Stimulated activated CD4-positive, alpha-beta T cell treated with anti-CD3 and anti-CD28 coated beads, Interleukin-15, amount 100 ng/mL, for 1 hour (primary cell): ENCODE measurements at places on chromosomes 13 and 19.

DNA sequence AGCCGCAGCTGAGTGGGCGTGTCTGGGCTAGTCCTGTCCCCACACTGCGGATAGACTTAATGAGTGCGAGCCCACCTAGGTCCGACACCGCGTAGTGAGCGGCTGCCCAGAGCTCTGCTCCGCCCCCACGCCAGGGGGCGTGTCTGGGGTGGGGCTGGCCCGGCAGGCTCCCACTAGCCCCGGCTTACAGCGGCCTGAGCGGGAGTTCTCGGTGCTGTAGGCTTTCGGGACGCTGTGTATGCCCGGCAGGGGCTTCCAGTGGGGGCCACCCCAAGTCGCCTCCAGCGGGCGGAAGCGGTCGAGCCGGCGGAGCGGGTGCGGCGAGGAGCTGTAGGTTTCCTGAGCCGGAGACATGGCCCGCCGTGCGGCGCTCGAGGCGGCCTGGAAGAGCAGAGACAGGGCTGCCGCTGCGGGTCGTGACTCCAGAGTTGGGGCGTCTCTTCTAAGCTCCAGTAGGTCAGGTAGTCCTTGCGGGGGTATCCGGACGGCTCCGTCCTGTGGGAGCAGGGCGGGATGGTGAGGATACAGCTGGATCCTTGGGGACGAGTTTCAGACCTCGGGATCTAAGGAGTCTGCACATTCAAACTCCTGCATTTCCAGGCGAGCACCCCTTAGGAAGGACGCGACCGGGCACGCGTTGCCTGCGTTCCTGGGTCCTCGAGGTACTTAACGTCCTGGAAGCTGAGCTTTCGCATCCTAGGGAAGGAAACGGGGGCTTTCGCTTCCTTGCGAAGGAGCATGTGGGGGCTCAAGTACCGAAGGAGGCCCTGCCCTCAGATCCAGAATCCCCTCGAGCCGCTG is 1.2 kb downstream of the CGB7 start:
- DNase-seq: peak; percentile 40

DNA sequence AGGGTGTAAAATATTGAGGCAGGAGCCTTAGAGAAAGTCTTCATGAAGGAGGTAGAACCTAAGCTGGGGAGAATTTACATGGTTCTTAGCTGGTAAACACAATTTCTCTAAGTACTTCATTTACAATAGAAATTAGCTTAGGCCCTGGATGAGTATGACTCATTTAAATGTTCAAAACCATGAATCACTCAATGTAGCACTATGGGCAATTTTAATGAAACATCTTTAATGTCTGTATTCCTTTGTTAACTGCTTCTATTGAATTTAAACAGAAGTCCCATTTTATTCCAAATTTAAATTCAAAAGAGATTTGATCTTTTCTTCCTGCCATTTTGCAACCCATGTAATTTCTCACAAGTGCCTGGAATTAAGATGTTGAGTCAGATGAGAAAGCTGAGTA is 252.1 kb downstream of the RFC3 start:
- no peak for DNase-seq

GRCh38 chr19:49119411-49120324 is at the start of gene PPFIA3:
PPFIA3 (plus strand) TSS chr19:49119544; CDS start chr19:49127874, 8,330 bp downstream.
- no peak for DNase-seq

- no peak for DNase-seq
Observed at GRCh38 chr13:31111136-31111535, 50.6 kb downstream of the HSPH1 start.

- DNase-seq: no peak
Observed at GRCh38 chr13:82088781-82089180, 1747.9 kb upstream of the SPRY2 start.

- no peak for DNase-seq
Observed at GRCh38 chr19:11168568-11168967, 13.0 kb upstream of the SPC24 start.

- no peak for DNase-seq
Observed at GRCh38 chr13:107124129-107124718, 556.3 kb upstream of the ARGLU1 start.

DNA sequence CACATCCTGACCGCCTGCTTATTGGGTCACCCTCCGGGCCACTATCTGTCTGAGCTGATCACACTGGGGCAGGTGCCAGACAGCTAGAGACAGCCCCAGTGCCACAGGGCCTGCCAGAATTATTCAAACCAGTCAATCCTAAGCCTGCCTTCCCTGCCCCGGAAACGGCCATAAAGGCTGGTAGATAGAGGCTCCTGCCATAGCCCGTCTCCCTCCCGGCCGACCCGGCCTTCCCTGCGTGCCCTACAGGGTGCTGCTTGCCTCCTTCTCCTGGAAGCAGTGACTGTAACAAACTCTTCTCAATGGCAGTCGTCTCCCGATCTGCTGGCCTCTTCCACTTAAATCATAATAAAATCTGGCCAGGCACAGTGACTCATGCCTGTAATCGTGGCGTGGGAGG is 158.6 kb upstream of the SOX1 start:
- DNase-seq: no peak

DNA sequence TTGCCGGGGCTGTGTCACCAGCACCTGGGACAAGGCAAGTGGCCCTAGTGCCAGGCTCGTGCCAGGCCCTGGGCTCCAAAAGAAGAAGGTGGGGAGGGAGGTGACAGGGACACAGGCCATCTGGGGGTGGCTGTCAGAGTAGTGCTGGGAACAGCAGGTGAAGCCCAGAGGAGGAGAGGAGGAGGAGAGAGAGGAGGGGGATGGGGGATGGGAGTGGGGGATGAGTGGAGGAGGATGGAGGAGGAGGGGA is 18.7 kb downstream of the LSM4 start:
- no peak for DNase-seq

GRCh38 chr19:4181053-4181508 is 1.3 kb downstream of the SIRT6 start:
- DNase-seq: no peak

DNA sequence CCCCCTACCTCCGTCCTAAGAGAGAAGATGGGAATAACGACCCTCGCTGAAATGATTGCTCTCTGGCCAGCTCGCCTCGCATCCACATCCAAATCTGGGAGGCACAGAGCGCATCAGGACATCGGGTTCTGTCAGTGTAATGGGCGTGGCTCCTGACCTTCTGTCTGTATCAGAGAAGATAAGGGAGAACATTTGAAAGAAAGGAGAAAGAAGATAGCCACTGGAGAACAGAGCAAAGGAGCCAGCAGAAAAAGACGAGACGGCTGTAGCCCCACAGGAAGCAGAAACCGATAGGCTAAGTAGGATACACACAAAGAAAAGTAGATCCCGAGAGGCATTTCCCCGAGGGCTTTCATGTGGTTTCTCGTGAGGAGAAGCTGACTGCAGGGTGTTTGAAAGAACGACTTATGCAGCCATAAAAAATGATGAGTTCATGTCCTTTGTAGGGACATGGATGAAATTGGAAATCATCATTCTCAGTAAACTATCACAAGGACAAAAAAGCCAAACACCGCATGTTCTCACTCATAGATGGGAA is 14.0 kb upstream of the GJB2 start:
- no peak for DNase-seq

GRCh38 chr13:48890391-48890790 is 85.3 kb upstream of the FNDC3A start:
- DNase-seq: no peak

- no peak for DNase-seq
Observed at GRCh38 chr13:51801631-51802099, 2.3 kb downstream of the DHRS12 start.

GRCh38 chr13:49395878-49396380 is 47.9 kb downstream of the CAB39L start:
- DNase-seq: no peak

GRCh38 chr19:3403489-3404323 is 37.3 kb downstream of the NFIC start:
- no peak for DNase-seq

DNA sequence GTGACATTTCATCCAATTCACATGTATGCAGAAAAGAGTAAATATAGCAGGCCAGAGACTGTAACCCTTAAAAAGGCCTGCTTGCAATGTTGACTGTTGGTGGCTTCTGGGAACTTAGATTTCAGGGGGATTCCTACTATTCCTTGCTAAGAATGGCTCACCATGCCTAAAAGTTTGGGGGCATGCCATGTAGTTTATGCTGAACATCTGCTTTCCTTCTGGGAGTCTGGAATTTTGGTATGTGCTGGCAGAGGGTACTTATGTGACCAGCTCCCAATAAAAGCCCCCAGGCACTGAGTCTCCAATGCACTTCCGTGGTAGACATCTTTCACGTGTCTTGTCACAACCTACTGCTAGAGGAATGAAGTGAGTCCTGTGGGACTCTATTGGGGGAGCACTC is 88.4 kb upstream of the PCDH8 start:
- no peak for DNase-seq

- no peak for DNase-seq
Observed at GRCh38 chr13:83204886-83205285, 677.4 kb downstream of the SLITRK1 start.

DNA sequence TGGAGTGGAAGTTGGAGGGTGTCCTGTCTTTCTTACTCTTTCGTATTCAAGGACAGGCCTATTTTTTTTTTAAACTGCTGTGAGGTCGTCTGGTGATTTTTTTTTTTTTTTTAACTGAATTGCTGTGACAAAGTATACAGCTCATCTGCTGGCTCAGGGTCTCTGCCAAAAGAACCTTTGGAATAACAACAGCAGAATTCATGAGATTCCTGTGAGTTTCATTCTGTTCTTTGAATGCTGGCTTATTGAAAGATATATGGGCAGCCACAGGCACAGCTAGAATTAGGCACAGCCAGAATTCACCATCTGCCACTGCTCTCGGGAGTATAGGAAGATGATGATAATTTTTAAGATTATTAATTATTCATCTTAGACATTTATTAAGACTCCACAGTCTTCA is 21.4 kb upstream of the FRY start:
- DNase-seq: no peak

DNA sequence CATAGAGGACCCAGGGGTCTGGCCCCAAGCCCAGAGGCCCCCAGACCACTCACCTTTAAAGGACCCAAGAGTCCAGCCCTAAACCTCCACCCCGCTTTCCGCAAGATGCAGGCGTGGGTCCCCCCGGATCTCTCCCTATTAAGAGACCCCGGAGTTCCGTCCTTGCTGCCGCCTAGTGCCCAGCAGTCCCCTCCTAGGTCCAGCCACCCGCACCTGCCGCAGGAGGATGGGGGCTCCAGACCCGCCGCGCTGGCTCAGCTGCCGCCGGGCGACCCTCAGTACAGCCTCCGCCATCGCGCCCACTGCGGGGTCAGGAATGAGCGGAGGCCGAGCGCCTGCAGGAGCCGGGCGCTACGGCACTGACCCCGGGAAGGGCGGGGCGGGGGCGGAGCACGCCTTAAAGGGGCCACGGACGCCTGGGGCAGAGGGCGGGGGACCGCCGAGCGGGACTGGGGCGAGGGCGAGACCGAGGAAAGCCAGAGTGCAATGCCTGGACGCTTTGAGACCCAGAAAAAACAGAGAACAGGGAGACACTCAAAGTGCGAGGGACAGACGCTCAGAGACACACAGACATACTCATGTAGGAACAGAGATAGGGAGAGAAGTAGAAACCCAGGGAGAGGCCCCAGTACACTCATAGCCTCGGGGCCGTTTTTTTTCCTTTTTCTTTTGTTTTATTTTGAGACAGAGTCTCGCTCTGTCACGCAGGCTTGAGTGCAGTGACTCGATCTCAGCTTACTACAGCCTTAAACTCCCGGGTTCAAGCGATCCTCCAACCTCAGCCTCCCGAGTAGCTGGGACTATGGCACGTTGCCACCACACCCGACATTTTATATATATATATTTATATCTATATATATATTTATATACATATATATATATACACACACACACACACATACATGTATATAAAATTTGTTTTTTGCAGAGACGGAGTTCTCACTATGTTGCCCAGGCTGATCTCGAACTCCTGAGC is at the start of gene ETHE1:
ETHE1 (minus strand) TSS at position 318 of the 976 bp plus-strand sequence; CDS start at position 294, 24 bp downstream.
- peak; percentile 66 for DNase-seq

- no peak for DNase-seq
Observed at GRCh38 chr19:18392417-18392816, 5.0 kb downstream of the LRRC25 start.

- no peak for DNase-seq
Observed at GRCh38 chr13:113728571-113729054, 30.4 kb upstream of the TMEM255B start.

DNA sequence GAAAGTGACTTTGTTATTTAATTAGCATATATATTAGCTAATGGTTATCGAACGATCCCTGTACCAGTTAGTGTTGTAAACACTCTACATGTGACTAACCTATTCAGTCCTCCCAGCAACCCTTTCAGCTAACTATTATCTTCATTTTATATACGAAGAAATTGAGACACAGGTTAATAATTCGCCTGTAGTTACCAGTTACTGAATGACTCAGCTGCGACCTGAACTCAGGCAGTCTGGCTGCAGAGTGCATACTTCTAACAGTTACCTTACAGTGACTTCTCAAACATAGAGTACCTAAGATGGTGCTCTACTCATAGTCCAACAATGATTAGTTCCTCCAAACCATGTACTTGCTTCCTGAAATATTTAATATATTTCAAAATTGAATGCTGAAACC is 117.7 kb downstream of the FNDC3A start:
- DNase-seq: no peak
